NCI-H1048 (cell line): ENCODE measurements at places on chromosomes 7 and 10.

DNA sequence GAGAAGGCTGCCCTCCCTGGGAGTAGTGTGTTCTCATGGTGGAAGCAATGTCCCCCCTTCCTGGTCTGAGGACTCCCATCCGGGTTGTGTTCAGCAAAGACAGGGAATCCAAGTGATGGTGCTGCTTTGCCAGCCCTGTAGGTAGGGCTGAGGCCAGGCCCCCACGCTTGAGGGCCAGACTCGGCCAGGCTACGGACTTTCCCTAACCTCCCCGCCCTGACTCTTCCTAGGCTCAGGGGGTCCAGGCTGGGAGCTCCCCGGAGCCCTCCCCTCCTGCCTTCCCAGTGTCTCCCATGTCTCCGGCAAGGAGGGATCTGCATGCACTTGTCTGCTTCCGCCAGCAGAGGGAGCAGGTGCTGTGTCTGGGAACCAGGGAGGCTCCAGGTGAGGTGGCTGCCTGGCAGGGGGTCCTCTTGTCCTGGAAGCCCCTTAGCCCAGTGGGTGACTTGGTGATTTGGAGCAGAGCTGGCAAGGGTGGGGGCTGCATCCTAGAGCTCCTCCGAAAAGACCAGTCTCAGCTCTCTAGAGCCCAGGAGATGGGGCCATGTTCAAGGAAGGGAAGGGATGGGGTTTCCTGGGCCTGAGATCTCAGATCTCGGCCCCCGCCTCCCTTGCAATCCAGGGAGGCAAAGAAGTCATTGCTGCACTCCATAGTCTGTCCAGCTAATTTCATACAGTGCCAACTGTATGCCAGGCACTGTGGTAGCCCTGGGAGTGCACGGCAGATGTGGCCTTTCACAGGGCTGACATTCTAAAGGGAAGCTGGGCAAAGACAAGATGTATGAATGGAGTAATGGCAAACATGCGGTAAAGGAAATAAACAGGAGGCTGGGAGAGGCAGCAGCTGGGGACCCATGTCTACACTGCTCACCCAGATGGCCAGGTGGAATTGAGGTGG lies 20.3 kb upstream of the SFRP5 start:
- no peak for DNase-seq

- no peak for DNase-seq
Measured at GRCh38 chr10:78716043-78716660, 352.6 kb upstream of the ZMIZ1 start.

GRCh38 chr10:30028006-30028737 lies 31.2 kb downstream of the JCAD start:
- no peak for DNase-seq

DNA sequence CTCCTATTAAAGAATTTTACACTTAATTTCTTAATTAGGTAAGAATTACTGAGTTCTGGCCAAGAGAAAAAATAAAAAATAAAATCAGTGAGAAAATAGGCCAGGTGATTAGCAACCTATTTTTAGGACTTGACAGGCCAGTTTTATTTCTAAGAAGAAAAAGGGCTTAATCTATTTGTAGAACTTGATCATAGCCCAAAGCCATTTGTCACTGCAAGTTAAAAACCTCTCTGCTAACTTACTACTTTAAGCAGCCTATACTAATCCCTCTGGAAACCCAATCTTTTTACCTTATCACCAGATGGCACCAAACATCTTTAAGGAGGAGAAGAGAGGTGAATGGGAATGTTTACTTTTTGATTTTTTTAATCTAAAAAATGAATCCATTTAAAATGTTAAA lies 222.1 kb upstream of the RHOBTB1 start:
- DNase-seq: no peak

DNA sequence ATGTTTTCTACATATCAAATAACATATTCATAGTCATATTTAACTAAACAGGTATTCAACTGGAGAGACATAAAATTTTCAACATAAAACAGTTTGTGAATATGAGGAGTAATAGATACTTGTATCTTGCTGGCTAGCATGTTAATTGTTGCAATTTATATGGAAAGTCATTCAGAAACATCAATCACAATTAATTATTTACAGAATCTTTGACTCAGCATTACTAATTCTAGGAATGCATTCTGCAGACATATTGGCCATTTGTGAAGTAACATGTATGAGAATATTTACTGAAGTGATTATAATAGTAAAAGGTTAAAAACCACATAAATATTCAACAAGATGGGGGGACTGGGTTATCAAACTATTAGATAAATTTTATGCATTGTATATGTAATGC lies 203.7 kb downstream of the TSPAN12 start:
- DNase-seq: no peak
